ENCODE measurements at places on chromosomes 5 and 9.

- no peak for DNase-seq
Observed at GRCh38 chr5:157574456-157575380, 857 bp downstream of the ADAM19 start.

GRCh38 chr5:178112545-178112944 is 787 bp upstream of the N4BP3 start:
- no peak for DNase-seq

DNA sequence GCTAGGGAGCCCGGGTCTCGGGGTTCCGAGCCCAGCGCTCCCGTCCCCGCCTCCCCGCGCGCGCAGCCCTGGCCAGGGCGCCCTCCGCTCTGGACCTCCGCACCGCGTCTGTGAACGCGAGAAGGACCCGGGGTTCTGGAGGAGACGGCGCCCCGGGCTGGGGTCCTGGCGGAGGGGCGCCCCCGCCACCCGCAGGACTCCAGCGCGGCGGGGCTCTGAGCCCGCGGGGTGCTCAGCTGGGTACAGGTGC is 431 bp downstream of the TMOD1 start:
- DNase-seq: no peak

DNA sequence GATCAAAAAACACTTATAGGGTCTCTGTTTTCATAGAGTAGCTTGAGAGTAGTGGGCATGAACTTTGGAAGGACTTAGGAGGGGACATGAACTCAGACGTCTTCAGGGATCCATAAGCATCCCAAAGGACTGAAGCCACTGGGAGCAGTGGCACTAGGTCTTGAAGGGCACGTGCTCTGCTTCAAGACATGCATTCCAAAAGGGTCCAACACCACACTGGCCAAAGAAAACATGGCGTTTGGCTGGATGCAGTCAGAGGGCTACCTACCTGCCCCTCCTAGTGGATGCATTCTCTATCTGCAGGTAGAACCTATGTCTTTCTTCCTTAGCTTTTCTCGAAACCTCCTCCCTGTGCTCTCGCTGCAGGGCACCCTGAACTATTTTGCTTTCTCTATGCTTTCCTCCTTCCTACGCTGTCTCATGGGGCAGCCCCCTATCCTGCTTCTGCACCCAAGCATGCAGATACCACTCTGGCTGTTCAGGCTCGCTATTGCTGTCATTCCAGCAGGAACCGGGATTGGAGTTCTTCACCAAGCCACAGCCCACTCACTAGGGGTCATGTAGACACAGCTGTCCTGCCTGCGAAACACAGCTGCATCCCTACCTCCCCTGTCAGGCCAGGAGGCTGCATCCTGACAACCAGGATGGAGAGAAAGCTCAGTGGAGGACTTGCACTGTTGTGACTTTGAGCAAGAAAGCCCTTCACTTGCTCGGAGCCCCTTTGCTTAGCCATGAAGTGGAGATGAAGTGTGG is 11.9 kb downstream of the FAM240B start:
- no peak for DNase-seq

DNA sequence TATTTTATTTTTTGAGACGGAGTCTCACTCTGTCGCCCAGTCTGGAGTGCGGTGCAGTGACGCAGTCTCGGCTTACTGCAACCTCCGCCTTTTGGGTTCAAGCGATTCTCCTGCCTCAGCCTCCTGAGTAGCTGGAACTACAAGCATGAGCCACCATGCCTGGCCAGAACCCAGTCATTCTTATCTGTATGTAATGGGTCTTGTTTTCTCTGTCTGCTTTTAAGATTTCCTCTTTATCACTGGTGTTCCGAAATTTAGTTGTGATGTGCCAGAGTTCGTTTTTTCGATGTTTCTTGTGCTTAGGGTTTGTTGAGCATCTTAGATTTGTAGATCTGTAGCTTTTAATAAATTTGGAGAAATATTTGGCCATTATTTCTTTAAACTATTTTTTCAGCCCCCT is 19.2 kb downstream of the SLC25A25 start:
- DNase-seq: no peak

DNA sequence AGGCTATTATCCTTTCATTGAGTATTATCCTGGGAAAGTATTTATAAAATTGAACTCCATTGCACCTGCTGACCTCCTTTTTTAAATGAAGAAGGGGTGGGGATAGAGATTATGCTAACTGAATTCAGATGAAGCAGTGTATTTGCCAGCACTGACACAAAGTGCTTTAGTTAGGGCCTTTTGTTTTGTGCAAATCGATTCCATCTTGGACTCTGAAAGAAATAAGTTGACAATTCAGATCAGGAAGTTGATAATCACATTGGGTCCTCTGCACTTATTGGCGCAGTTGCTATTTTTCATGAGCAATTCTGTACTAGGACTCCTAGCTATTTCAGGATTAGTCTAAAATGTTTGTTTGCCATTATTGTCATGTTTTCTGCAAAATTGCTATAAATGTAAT is 101.6 kb upstream of the FSD1L start:
- DNase-seq: no peak

DNA sequence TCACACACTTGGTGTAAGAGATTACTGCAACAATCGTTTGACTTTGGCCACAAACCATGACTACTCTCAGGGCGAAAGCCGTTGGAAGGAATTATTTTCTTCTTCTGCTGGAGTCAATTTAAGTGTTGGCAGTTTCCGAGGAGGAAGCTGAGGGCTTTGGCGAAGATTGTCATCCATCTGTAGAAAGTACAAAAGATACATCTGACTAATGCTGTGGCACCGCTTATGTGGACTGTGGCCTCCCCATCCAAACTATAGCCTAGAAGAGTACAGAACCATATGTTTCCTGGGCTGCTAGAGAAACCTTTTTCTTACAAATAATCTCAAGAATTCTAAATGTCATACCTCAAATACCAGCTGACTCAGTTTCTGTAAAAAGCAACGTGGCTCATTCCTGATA is 7.4 kb downstream of the MTX3 start:
- DNase-seq: no peak

DNA sequence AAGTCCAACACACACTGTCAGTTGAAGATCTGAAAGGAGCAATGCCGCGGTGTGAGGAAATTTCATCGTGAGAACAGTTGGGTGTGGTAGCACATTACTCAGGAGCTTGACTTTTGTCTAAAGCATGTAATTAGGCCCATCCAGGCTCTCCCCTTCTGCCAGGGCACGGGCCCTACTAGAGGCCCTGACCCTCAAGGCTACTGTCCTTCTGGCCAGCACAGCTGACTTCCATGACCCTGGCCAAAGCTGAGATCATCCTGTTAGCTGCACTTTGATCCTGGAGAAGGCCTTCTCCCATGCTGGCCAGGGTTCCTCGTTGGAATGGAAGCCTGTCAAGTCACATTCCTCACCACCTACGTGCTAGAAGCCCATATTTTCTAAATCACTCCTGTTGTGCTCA is 77.8 kb upstream of the SLC1A3 start:
- no peak for DNase-seq

DNA sequence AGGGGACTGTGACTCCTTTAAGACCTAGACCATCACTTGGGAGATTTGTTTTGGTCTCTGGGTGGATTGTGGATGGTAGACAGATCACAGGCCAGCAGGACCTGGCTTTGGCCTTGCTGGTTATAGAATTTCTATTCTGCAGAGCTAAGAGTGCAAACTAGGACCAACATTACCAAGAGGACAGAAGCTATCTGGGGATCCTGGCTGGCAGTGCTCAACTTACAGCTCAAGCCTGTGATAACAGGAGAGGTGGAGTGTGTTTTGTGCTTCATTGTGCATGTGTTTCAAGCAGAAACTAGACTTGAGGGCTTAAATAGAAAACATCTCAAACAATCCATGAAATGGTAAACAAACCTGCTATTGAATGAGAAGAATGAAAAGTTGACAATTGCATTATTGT is 106.7 kb downstream of the ZNF462 start:
- DNase-seq: no peak

DNA sequence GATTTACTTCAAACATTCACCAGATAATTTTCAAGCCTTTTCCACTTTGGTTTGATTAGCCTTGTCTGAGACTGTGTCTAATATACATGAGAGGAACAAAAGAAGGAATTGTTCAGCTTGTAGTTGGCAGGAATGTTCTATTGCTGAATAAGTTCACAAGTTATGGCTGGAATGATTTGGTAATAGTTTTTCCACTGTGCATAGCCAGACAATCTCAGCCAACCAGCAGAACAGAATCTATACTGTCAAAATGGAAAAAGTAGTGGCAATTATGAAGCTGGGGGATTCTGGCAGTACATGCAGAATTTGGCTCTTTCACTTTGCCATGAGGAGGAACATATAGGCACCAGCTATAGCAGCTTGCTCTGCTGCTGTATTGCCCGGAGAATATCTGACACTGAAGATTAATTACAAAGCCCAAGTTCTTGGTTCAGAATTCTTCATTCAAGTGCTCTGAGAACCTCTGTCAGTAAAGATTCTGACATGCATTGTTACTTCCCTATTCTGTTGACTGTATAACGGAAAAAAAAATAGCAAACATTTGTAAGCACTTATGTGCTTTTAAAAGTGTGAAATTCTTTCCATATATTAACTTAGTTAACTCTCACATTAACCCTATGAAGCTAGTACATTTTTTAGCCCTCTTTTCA is 150.6 kb downstream of the PRR16 start:
- no peak for DNase-seq

Measured in stimulated activated CD8-positive, alpha-beta memory T cell treated with anti-CD3 and anti-CD28 coated beads, Interleukin-15, amount 100 ng/mL, for 4 hours (primary cell).